ENCODE measurements at places on chromosomes 4 and X.

DNA sequence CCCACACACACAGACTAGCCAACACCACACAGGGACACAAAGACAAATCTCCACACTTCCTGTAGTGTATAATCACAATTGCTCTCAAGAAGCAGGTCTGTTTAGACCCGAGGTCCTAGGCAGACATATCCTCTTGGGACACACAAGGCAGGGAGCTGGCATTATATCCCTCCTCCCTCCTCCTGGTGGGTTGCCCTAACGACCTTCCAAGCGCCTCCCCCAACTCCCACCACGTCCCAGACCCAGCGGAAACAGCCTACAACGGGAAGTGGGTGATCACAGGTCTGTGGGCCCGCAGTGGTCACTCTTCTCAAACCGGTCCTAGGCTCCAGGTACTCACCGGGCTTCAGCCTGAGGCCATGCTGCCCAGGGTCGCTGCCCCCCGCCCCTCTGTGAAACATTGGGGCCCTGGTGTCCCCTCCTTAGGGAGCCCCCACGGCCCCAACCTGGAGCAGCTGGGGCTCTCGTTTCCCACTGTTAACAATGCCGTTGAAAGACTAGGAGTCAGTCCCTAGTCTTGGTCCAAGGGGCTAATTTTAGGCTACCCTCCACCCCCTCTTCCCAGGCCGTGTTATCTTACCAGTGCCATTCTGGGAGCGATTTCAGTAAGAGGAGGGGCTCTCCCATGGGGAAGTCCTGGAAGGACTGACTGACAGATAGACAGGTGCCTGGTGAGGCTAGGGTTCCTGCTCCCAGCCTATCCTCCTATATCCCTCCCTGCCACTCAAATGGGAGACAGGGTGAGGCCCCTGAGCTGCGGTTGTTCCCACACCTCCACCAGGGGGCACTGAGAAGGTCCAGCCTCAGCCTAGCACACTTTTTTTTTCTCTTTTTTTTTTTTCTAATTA lies at the start of gene ASB12:
TSS of gene ASB12 (minus strand) at position 485 of the 848 bp plus-strand sequence. CDS start 4,957 bp downstream, outside the sequence.
- no peak for DNase-seq

DNA sequence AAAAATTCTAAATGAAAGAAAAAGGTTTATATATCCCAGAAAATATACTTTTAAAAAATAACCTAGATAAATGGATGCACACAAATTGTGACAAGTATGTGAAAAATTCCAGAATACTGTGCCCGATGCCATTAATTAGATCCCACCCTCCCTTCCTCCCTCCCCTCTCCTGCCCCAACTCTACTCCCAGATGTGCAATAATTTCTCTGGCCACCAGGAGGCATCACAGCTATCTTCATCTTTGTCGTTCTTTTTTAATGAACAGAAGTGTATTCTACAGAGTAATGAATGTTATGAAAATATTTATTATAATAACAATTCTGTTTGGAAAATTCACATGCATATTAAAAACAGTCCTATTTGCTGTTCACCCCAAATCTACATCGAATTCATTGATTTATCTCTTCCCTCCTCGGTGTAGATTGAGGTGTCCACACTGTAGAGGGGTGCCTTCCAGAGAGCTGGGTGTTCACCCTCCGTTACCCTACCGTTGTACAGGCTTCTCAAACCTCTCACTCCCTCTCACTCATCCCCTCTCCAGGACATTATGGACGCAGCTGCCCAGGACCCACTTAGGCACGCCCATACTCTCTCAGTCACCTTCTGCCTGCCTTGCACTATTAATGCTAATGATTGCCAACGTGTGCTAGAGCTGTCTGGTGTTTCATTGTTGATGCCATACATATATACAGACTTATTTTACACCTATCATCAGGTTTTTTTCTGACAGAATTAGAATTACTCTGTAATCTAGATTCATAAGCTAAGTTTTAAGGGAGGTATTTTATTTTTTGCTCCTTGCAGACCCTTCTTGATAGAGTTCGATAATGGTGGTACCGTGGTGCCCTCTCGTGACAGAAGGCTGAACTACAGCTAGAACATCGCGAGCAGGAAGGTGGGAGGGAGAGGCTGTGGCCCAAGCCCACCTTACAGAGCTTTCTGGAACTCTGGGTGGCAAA lies 14.1 kb downstream of the RAB40AL start:
- DNase-seq = no peak

GRCh38 chr4:112266823-112267222 lies 18.9 kb downstream of the TIFA start:
- no peak for DNase-seq

GRCh38 chrX:28848707-28849106 lies 261.5 kb downstream of the IL1RAPL1 start:
- no peak for DNase-seq

DNA sequence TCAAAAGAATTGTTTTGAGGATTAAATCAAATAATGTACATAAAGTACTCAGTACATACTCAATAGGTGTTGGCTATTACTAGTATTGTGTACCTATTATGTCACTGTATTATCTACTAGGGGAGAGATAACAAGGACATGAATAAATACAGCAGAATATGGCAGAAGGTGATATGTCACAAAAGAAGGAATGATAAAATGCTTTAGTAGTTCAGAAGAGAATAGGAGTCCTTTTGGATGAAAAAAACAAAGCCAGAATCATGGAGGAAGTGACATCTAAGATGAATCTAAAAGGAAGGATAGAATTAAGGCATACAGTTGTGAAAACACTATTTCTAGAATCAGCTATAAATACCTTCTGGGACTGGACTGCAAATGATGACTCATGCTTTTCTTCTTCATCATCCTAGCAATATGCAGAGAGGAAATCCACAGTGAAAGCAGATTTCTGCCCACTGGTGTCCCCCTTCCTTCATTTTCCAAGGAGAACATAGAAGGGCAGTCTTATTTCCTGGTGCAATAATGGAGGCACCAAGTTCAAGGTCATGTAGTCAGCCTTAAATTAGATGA lies 98.7 kb downstream of the GLUD2 start:
- DNase-seq = no peak

- DNase-seq = no peak
These were observed 100.7 kb upstream of the FAM9C start for GRCh38 chrX:13144927-13145655.

DNA sequence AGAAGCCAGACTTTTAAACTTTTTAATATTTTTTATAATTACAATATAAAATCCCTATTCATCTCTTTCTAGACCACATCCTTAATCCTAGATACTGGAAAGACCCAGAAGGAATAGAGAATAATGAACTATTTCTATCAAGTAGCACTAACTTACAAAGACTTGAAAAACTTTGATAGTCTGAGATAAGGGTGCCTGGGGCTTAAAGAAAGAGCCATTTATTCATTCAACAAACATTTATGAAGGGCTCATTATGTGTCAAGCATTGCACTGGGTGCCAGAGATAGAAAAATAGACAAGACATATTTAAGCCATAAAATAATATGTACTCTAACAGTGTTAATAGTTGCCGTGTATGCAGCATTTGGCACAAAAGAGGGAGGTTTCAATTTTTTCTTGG lies 178.0 kb upstream of the EMCN start:
- DNase-seq = no peak

DNA sequence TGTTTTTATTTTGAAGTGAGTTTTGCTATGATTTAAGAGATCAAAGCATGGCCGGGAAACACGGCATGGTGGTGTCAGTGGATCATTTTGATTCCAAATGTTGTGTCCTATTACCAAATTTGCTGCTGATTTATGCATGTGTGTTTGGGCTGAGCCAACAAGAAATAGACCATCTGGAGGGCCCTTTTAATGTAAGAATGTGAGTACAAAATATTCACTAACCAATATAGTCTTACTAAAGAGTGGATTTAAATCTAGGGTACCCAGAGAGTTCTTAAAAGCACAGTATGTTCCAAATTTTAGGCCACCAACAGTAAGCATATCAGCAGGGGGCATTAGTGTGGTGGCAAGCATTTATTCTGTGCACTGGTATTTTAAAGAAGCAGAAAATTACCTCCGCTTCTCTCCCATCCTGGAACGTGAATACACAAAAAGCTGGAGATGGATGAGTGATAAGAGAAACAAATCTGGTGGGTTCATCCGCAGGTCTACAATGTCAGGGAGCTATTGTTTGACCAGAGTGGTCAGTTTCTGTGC lies 444.4 kb upstream of the IGFBP7 start:
- DNase-seq = no peak

DNA sequence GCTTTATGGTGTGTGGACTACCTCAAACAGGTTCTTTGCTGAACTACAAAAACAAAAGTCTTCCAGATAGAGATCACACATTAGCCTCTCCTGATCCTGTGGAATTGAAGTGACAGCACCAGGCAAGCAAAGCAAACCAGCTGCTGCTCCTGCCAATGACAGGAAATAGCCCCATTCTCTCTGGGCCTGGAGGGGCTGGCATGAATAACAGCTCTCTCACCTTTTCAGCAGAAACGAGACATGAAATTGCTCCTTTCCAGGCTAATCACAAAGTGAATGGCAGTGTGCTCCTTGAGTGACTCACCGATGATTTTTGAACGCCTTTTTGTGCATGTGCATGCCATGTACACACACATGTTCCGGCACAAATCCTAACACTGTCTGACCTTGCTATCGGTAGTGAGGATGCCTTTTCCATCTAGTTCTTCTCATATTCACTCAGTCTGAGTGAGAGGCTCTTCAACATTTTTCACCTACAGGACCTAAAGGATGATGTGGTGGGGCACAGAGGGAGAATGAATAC lies 24.4 kb downstream of the MFAP3L start:
- DNase-seq = no peak

DNA sequence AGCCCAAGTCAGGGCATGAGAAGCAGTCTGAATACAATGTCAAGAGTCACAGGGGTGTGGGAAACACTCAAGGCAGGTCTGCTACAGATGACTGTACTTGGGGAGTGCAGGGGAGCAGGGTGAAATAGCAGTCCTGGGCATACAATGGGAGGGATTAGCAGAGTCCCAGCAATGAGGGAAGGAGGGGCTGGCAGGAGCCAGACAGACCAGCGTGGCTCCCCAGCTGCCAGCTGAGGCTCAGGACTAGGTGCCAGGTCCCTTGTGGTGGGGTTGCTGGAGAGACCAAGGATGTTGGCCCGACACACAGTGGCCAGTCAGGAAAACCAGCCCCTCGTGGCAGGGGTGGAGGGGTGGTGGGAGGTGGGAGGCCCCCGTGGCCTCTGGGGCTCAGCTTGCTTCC lies 86.6 kb downstream of the RTL5 start:
- DNase-seq = no peak

DNA sequence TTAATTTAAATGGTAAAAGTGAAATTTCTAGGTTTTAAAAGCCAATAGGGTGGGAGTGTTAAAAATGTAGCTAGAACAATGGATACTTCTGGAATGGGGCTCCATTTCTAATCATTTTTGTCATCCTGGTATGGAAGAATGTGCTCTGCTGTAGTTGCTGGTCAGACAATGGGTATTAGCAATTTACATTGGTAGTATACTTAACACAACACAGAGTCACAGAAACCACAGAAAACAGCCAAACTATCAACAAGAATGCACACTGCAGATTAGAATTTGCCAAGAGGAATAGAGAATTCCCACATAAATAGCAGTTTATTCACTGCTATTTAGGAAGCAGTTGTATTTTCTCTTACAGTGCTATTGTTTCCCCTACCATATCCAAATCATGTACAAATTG lies 319.6 kb downstream of the PPP3CA start:
- no peak for DNase-seq

- DNase-seq = peak; percentile 65
These were observed 63.5 kb upstream of the PLAC8 start for GRCh38 chr4:83178029-83178428.

DNA sequence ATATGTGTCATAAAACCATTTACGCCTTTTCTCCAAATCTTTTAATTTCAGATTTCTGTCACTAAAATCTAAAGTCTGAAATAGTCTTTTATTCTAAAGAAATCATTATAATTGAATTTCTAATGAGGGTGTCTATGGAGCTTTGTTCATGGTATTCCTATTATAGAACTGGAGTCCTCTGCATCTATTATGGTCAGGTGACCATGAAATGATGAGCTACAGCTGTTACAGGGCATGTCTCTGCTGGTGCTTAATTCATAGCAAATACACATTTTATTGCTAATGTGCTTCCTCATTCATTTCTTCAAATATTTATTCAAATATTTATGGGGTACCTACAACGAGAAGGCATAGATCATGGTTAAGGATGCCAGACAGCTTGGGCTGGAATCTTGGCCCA lies 126.1 kb downstream of the NAA11 start:
- DNase-seq = no peak

DNA sequence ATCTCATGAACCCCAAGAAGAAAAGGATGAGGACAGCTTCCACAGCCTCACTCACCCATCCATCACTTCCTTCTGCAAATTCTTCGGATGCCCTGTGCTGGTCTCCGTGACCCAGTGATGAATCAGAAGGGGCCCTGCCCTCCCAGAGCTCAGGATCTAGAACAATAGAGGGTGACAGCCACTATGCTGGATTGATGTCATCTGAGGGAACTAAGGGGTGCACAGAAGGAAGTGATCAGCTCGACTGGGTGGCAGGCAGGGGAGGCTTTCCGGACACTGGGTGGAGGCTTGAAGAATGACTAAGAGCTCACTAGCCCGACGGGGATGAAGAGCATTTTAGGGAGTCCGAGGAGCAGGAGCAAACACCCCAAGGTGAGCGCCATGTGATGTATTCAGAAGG lies 1.4 kb upstream of the ZNF185 start:
- DNase-seq = no peak

DNA sequence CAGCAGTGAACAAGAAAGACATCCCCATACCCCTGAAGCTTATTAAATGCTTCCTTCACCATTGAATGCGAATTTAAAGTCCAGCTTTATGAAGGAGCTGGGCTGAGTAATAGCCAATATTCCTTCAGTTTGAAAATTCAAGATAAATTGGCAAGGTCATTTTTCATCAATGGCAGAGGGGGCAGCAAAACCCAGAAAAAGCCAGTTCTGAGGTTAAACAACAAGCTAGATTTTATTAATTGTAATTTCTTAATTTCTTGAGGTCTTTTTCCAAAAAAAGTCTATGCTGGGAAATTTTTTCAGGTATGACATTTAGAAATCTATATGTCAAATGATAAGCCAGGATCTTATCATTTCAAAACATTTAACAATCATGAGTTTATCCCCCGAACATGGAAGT lies 808.9 kb downstream of the RPA4 start:
- no peak for DNase-seq

GRCh38 chr4:181202240-181202639 lies 1041.0 kb upstream of the TENM3 start:
- no peak for DNase-seq

DNA sequence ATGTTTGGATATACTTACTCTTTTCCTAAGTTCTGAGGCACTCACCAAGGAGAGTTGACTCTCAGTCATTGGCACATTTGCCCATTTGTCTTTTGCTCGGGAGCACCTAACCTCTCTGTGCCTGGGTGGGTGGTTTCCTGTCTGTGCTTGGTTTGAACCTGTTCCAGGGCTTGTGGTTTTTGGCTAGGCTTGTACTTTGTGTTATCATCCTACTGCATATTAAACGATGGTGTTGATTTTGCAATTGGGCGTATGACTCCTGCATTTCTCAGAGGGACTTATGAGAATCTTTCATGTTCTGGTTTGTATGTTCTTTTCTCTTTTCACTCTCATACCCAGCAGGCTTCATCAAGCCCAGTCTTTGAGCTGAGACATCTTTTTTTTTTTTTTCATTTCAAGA lies 161.7 kb downstream of the BTC start:
- no peak for DNase-seq
